Muscle of back (tissue), 13 donors: ENCODE measurements at places on chromosomes 5 and 9. TPM values are rescaled to one million over a fixed set of nuclear protein-coding genes. Genes with fewer than 3 reads are reported as not detected.
A peak's percentile ranks its signal among the peaks of the same experiment; 100 is the strongest.

GRCh38 chr5:13766236-13766635, 178.3 kb downstream of the DNAH5 start:
- DNase-seq: no peak

- DNase-seq: no peak
Observed at GRCh38 chr5:10513501-10514442, 50.1 kb upstream of the ANKRD33B start.

GRCh38 chr5:107074996-107075395, 595.7 kb downstream of the EFNA5 start:
- no peak for DNase-seq

DNA sequence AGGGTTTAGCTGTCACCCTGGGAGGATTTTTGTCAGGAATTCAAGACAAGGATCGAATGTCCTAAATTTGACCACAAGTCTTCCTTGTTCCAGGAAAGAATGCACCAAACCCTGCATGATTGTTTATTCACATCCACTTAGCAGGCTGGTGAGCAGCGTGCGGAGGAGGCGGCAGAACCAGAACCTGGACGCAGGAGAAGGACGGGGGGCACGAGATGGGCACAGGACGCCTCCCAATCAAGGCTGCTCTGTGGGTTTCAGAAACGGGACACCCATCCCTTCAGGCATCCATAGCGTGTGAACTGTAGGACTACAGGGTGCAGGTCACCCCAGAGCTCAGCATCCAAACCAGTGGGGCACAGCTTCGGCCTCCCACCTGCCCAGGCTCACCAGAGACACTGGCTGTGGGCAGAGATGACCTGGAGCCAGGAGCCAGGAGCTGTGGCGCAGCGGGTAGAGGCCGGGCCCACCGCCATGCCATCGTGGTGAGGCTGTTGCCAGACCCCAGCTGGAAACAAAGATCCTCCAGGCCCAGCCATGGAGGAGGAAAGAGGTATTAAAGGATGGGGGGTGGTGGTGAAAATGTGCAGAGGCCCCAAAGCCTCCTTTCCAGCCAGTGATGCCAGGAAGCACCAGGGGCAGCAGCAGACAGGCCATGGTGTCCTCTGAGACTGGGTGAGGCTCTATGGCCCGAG, 32.3 kb upstream of the ADAMTS2 start:
- DNase-seq: no peak

DNA sequence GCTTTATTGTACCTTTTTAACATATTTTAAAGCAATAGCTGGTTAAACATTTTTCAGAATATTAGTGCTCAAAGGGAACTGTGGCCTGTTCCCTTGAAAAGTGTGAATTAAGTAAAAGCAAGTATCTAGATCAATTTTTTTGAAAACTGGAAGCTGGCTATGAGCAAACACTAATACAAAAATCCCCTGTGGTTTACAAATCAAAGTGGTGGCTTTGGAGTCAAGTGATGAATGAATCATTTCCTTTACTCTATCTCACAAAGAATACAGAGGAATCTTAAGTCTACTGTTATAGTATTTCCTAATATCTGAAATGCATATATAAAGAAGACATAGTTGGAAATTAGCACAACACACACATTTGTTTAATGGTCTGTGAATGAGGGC, 212.4 kb upstream of the C9orf72 start:
- DNase-seq: no peak

- DNase-seq: no peak
Observed at GRCh38 chr5:7762267-7762666, 88.7 kb downstream of the CFAP90 start.

GRCh38 chr5:119070578-119070827, 384 bp upstream of the DMXL1 start:
- no peak for DNase-seq

DNA sequence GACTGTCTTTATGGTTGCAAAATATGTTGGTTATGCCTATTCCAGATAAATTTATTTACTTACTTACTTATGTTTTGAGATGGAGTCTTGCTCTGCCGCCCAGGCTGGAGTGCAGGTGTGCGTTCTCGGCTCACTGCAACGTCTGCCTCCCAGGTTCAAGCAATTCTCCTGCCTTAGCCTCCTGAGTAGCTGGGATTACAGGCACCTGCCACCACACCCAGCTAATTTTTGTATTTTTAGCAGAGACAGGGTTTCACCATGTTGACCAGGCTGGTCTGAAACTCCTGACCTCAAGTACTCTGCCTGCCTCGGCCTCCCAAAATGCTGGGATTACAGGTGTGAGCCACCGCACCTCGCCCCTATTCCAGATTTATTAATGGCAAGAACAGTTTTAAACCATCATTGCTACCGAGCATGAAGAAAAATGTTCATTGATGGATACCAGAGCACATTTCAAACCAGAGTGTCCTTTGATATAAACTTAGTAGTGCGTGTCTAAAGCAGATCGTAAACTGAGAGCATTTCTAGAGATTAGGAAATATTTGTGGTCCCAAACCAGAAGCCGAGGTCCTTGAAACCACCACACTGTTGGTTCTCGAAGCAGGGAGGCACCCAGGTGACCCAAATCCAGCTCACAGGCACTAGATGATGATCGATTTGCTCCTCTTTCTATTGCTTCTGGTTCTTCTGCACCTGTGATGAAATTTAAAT, 85.2 kb downstream of the GRAMD2B start:
- no peak for DNase-seq

GRCh38 chr9:21931428-21931827, 62.8 kb downstream of the CDKN2A start:
- DNase-seq: no peak

- DNase-seq: no peak
Observed at GRCh38 chr9:105282870-105283621, 38.6 kb downstream of the SLC44A1 start.

- DNase-seq: peak; percentile 22
Observed at GRCh38 chr9:114588210-114588609, 641 bp downstream of the ATP6V1G1 start.

DNA sequence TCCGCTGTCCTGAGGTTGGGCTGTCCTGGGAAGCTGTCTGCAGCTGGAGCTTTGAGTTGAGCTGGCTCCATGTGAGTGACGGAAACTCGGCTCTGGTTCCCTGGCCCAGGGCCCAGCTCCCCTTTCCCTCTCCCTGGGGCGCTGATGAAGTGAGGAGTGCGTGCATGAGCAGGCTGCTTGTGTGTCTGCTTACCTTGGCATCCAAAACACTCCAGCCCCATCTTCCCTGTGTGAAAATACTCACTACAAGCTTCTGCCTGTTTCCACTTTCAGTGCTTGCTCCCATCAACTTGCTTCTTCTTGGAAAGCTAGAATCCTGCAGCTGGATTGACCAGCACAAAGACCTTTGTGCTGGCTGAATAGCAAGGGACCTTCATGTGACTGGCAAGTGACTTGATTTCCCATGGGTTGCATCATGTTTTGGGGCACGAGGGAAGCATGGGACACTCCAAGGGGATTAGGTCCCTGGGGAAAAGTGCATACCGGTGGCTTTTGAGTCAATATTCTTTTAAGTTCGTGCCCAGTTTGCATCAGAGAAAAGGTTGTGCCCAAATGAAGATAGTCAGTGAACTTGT, 198.1 kb downstream of the GADD45G start:
- peak; percentile 92 for DNase-seq

- no peak for DNase-seq
Observed at GRCh38 chr5:16119790-16120189, 59.8 kb downstream of the MARCHF11 start.

DNA sequence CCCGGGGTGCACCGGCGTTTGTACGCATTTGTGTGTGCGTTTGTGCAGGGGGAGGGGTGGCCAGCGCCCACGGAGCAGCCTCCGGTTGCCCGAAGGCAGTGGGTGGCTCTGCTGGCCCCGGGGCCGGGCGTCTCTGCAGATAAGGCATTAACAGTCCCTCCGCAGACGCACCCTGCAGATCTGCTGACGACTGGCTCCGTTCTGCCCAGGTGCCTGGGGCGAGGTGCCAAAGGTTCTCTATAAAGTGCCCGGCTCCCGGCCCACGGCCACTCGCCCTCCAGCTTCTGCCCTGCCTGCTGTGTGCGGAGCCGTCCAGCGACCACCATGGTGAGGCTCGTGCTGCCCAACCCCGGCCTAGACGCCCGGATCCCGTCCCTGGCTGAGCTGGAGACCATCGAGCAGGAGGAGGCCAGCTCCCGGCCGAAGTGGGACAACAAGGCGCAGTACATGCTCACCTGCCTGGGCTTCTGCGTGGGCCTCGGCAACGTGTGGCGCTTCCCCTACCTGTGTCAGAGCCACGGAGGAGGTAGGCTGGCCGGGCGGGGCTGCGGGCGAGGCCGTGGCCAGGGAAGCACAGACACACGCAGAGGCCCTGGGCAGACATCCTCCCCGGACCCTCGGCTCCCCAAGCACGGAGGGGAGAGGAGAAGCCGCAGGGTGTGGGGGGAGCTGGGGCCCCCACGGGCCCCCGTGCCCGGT, at the start of gene SLC6A19:
Gene SLC6A19 (plus strand): TSS at position 269 of the 699 bp plus-strand sequence. CDS start 56 bp downstream, at position 325.
- no peak for DNase-seq

DNA sequence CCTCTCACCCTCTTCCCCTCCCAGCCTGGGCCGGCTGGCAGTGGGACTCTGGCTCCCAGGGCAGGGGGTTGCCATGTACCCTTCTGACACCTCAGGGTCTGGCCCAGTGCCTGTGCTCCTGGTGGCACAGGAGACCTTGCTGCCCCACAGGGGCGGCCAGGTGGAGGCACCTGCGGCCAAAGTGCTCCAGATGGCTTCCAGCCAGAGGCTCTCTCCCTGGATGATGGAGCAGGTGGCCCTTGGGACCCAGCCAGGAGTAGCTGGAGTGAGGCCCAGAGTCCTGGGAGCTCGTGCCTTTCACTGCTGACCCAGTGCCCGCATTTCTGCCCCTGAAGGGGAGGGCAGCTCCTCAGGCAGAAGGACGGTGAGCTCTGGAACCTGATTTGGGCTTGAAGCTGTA, 87.3 kb downstream of the NTNG2 start:
- no peak for DNase-seq

GRCh38 chr9:137077758-137078693, 709 bp downstream of the UAP1L1 start:
- peak; percentile 40 for DNase-seq

DNA sequence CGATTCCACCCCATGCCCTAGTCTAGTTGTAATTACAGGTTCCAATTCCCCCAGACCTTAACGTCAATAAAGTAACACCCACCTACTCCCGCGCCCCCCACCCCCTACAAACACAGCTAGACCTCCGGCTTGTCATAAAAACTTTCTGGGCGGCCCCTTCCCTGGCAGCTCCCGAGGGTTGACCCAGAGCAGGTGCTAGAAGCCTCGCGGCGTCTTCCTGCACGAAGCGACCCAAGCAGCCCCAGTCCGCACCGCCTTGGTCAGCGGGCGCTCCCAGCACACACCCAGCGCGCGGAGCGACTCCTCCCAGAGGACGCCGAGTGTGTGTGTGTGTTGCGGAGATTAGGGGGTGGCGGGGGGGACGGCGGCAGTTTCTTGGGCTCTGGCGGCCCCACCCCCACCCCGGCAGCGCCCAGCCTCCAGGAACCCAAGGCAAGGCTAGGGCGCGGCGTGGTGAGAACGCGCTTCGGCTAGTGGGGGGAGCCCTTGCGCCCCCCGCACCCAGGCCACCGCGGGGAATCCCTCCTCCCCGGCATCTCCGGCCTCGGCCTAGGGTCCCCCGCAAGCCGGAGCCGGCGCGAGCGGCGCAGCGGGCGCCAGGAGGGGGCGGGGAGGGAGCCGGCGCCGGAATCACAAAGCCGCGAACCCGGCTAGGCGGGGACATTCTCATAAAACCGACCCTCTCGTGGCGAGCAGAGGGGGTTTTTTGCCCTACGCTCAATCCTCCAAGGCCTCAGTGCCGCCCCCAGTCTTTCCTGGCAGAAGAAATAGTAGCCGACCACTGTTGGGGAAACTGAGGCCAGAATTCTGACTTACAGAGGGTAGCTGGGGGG, 2.2 kb downstream of the PCDH1 start:
- no peak for DNase-seq

DNA sequence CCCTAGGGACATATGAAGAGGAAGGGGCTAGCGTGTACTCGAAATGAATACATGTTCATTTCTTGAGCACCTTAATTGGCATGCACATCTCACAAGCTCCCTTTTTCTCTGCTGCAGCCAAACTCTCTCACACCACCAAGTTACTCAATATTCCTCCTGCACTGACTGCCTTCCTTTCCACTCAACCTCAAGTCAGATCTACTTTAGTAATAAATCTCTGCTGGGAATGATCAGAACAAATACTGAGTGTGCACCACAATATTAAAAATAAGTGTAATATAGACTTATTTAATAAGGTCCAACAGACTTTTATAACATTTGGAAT, 995.8 kb upstream of the WWC1 start:
- DNase-seq: no peak

GRCh38 chr5:135204151-135204600, 170.1 kb upstream of the PITX1 start:
- no peak for DNase-seq

- DNase-seq: no peak
Observed at GRCh38 chr9:103104101-103104500, 109.0 kb downstream of the CYLC2 start.

- peak; percentile 67 for DNase-seq
Observed at GRCh38 chr9:128635266-128636023, 21.2 kb downstream of the DYNC2I2 start.

- no peak for DNase-seq
Observed at GRCh38 chr5:93252165-93252564, 328.9 kb downstream of the NR2F1-AS1 start.

- DNase-seq: no peak
Observed at GRCh38 chr9:117750401-117750800, 46.2 kb downstream of the TLR4 start.

- DNase-seq: no peak
Observed at GRCh38 chr9:76112151-76112550, 221.7 kb downstream of the PCSK5 start.

DNA sequence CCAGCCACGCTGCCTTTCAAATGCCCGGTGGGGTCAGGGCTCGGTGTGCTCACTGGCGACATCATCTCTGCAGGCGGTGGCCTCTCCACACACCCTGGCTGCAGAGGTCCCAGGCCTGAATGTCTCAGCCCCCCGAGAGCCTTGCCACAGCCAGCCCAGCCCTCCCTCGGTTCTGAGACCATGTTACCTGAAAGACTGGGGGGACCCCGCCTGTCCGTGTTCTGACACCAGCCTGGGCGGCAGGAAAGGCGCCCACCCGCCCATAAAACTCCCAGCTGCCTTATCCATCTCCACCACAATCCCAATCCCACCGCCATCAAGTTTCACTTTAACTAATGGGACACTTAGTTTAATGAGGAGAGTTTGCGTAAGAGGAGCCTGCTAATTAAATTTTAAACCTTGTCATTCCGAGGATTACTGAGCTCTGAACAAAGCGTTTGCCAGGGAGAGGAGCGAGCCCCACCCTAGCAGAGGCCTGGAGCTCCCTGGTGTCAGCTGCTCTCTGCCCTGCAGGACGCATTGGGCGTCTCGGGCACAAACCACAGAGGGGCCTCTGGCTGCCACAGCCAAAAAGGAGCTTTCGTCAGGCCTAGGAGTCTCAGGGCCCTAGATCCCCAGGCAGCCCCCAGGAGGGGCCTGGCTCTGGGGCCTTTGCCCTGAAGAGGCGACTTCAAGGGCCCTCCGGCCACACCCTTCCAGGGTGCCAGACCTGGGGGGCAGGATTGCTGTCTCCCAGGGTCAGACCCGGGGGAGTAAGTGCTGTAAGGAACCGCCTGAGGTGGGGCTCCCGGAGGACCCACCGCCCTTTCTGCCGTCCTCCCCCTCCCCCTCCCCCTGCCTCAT, 15.3 kb downstream of the LHX3 start:
- DNase-seq: no peak

Gene DTWD2
- polyA plus RNA-seq: 9.9 TPM

Gene SLC2A8
- 12.1 TPM for polyA plus RNA-seq

Gene KIAA0825
- 2.9 TPM for polyA plus RNA-seq

Gene FOXD4L4
- 0.12 TPM for polyA plus RNA-seq

Gene FOXD4L6
- polyA plus RNA-seq: not detected

Gene RGS7BP
- polyA plus RNA-seq: 9.3 TPM
